Left ventricle myocardium superior (tissue), 1 donor: ENCODE measurements at places on chromosomes 11 and 22.

- no peak for DNase-seq
Observed at GRCh38 chr11:124108156-124108555, 7.1 kb upstream of the VWA5A start.

DNA sequence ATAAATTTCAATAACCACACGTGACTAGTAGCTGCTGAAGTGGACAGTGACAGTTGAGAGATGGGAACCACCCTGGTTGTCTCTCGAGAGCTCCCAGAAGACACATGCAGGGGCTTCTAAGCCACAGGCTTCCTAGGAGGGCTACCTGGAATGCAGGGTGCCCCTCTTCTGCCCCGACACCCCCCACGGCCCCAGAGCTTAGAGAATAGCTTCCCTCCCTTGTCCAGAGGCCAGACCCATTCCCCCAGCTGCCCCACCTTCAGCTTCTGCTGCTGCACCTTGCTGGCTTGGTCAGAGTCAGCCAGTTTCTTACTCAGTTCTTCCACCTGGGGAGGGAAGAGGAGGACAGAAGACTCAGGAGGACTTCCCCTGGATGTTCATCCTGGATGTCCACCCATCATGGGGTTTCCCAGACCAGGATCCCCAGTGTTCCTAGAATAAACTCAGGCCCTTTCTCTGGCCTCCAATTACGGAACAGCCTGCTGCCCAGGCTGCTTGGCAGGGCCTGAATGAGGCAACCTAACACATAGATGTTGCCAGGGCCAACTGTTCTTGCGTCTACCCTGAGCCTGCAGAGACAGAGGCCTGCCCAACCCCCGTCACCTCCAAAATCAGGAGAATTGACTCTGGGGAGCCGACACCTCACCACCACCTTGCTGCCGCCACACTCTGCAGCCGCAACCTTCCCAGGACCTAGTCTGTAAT, 12.0 kb downstream of the IL18BP start:
- DNase-seq: peak; percentile 55

DNA sequence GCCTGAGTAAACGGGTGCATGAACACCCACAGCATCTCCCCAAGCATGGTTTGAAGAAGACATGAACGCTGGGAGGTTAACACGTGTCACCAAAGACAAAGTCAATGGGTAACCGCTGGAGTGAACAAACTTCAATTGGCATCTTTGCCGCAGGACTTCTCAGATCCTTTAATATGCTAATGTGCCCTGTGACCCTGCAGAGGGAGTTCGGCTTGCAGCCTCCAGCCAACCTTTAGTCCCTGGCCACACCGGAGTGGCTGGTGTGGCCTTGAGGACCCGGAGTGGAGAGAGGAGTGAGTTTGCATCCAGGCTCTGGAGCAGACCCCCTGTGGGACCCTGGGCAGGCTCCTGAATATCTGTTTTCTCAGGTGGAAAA, 57.0 kb downstream of the FLRT1 start:
- no peak for DNase-seq

DNA sequence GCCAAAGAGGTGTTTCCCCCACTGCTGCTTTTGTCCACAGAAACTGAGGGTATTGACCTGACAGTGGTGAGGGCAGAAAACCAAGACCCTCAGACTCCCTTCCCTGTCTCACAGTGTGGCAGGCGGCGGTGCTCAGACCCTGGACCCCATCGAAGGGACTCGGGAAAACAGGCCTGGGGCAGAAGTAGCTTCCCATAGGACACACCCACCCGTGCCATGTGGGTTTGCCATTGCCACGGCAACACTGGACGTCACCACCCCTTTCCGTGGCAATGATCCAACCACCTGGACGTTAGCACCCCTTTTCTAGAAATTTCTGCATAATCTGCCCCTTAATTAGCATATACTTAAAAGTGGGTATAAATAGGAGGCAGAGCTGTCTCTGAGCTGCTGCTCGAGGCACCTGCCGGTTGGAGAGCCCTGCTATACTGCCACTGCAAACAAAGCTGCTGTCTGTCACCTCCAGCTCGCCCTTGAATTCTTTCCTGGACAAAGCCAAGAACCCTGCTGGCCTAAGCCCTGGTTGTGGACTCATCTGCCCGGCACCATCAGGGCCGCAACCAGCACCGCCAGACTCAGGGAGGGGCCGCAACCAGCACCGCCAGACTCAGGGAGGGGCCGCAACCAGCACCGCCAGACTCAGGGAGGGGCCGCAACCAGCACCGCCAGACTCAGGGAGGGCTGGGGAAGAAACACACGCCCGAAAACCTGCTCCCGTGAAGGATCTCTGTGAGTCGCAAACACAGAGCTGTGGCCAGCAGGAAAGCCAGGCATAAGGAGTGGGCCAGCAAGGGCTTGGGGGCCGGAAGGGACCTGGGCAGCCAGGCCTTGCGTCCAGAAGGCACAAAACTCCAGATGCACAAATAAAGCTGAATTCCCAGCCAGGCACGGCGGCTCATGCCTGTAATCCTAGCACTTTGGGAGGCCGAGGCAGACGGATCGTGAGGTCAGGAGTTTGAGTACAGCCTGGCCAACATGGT, 10.4 kb downstream of the MLC1 start:
- DNase-seq: no peak

- DNase-seq: no peak
Observed at GRCh38 chr11:104433751-104434150, 269.8 kb upstream of the PDGFD start.

DNA sequence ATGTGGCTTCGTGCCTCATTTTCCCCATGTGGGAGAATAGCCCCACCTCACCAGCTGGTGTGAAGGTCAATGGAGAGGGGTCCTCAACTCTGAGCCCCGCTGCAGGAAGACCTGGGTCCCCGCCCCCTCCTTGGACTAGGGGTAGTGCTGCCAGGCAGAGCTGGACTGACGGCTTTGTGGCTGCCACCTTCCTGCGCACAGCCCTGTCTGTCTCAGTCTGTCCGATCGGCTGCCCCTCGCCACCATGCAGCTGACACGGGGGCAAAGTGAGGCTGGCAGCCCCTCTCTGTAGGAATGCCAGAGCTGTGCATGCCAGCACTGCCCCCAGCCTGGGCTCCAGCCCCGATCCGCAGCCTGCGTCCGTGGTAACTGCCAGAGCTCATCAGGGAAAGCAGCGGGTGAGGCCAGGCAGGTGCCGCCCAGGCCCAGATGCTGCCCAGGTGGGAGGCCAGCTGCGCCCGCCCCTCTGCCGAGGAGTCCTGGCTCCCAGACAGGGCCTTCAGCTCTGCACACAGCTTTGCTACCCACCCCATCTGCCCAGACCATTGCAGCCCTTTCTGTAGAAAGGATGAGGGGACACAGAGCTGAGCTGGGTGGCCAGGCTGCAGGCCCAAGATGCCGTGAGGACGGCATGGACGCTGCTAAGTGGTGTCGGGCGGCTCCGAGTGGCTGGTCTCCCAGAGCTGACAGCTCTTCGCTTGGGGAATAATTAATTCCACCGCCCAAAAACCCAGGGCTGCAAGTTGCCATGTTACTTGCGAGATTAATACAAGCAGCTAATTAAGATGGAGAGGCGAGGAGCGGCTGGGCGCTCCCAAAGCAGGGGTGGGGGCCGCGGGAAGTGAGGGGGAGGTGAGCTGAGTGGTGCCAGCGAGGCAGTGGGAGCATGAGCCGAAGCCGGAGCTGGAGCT, 19.5 kb upstream of the FLRT1 start:
- no peak for DNase-seq

- peak; percentile 68 for DNase-seq
Observed at GRCh38 chr11:45102810-45103621, 43.4 kb upstream of the PRDM11 start.

DNA sequence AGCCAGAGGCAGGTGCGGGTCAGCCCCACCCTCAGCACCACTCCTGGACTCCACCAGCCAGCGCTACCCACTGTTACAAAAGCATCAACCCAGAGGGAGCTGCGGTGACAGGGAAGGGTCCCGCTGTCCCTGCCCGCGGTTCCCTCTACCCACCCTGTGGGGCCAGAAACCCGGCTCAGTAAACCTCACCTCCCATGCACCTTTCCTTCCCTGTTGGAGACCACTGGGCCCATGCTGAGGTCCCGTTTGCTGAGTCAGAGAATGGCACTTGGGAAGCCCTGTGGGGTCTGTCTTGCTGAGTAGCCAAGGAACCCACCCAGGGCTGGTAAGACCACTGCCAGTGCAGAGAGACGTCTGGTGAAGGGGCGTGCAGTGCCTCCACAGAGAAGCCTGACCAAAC, 42.1 kb upstream of the MOB2 start:
- no peak for DNase-seq
